ENCODE measurements at places on chromosomes 6 and 20.

DNA sequence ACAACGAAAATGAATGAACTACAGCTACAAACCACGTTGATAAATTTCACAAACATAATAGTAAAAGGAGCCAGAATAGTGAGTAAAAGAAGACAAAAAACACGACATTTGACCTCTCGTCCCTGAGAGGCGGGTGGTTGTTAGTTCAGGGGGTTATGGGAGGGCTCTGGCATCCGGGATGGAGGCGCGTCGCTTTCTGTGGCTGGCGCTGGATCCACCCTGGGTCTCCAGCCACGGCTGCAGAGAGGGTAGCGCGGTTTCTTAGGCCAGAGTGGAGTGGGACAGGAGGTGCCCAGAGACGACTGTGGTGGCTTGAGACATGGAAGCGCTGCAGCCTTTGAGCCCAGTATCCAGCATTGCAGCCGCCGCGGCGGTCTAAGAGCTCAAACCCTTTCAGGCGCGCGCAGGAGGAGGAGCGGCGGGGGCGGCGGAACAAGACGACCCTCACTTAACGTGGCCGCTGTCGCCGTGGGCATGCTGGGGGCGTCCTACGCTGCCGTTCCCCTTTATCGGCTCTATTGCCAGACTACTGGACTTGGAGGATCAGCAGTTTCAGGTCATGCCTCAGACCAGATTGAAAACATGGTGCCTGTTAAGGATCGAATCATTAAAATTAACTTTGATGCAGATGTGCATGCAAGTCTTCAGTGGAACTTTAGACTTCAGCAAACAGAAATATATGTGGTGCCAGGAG lies 3.7 kb upstream of the ZSCAN23 start:
- peak; percentile 76 for DNase-seq

DNA sequence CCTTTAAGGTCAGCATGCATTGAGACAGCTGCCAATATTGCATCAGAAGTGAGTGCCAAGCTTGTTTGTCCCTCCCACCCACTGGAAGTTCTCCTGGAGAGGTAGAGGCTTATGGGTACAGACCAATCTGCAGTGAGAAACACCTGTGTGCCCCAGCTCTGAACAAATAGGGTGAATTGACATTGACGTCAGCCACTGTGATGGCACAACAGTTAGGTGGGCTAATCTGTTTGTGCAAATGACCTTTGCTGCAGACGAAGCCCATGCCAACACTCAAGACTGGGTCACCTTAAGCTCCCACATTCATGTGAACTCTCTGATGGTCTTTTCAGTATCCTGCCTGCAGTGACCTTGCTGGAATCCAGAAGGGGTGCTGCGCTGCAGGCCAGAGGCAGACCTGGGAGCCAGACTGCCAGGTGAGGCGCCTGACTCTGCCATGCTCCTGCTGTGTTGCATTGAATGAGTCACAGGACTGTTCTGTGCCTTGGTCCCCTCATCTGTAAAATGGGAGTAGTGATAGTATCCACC lies 99.9 kb downstream of the ALDH8A1 start:
- DNase-seq = no peak

- DNase-seq = no peak
Observed at GRCh38 chr6:114783083-114783482, 440.3 kb upstream of the HS3ST5 start.

- no peak for DNase-seq
Observed at GRCh38 chr20:14885661-14886060, 548.2 kb upstream of the FLRT3 start.

GRCh38 chr20:59954718-59955117 lies 3.5 kb upstream of the CDH26 start:
- DNase-seq = no peak

- no peak for DNase-seq
Observed at GRCh38 chr20:12112089-12112474, 194.4 kb downstream of the BTBD3 start.

All from eye (tissue), 1 donor.